Naive thymus-derived CD8-positive, alpha-beta T cell (primary cell): ENCODE measurements at places on chromosomes 12 and 14.

GRCh38 chr12:22284871-22285270, 49.6 kb downstream of the ST8SIA1 start:
- DNase-seq = no peak
- H3K27ac ChIP-seq = no peak overlapping the region
- H3K4me3 ChIP-seq = no peak overlapping the region
- H3K36me3 ChIP-seq = no peaks in the 10 kb centered on the region
- H3K4me1 ChIP-seq = peaks cover 12% of the 10 kb centered on the region

DNA sequence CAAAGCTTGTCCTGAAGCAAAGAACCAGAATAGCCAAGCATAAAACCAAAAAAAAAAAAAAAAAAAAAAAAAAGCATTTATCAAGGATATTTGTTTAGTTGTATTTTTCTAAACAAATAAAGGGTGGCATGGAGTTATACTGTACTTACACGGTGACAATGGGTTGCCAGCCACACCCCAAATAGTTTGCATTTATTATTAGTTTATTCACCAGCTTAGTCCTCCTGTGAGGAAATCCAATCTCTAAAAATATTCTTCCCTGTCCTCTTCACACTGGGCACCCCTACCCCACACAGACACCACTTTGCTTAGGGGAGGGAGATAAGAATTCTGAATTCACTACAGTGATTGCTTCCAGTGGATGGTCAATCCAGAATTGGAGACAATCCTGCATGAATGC, 18.9 kb downstream of the PLEKHG7 start:
- no peak overlapping the region for H3K27ac ChIP-seq
- peaks cover 4% of the 10 kb centered on the region for H3K36me3 ChIP-seq
- no peak for DNase-seq
- H3K4me1 ChIP-seq = no peaks in the 10 kb centered on the region
- peaks cover 6% of the 10 kb centered on the region for H3K27me3 ChIP-seq

- H3K36me3 ChIP-seq = peaks cover 26% of the 10 kb centered on the region
- peak overlapping the region; percentile 99 for H3K4me3 ChIP-seq
- H3K27ac ChIP-seq = peak overlapping the region; percentile 100
- no peaks in the 10 kb centered on the region for H3K27me3 ChIP-seq
- DNase-seq = no peak
Observed at GRCh38 chr14:99268810-99269707, 2.9 kb downstream of the BCL11B start.

DNA sequence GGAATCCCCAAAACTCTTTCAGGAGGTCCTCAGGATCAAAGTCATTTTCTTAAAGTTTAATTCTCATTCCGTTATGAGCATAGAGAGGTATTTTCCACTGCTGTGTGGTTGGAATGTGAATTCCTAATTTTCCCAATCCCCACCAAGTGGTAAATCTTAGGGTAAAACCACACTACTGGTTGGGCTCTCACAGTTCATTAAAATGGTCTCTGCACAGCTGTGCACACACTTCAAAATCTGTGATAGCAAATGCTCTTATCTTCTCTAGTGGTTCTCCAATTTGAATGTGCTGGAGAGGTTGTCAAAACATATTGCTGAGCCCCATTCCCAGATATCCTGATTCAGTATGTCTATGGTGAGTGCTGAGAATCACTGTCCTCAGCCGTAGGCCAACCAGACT, 189.1 kb downstream of the BMP4 start:
- H3K27me3 ChIP-seq = no peaks in the 10 kb centered on the region
- no peak overlapping the region for H3K27ac ChIP-seq
- no peaks in the 10 kb centered on the region for H3K4me1 ChIP-seq
- no peak for DNase-seq

DNA sequence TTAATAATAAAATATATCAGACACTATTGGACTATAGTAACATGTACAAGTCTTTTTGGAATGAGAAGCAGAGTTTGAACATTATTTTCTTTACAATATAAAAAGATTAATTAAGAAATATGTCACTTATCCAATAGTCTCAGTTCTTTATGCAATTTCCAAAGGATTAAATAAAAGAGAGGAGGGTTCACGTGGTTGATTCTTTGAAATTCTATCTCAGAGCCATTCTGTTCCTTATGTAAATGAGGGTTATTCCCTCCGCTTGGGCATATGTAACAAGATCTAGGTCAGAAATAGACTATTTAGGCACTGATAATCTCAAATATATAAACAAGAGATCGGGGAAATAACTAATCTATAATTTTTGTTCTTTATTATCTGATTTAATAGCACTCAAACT, 2.1 kb upstream of the TUBA1A start:
- DNase-seq = no peak
- no peak overlapping the region for H3K27ac ChIP-seq
- H3K4me3 ChIP-seq = no peak overlapping the region
- no peaks in the 10 kb centered on the region for H3K27me3 ChIP-seq

DNA sequence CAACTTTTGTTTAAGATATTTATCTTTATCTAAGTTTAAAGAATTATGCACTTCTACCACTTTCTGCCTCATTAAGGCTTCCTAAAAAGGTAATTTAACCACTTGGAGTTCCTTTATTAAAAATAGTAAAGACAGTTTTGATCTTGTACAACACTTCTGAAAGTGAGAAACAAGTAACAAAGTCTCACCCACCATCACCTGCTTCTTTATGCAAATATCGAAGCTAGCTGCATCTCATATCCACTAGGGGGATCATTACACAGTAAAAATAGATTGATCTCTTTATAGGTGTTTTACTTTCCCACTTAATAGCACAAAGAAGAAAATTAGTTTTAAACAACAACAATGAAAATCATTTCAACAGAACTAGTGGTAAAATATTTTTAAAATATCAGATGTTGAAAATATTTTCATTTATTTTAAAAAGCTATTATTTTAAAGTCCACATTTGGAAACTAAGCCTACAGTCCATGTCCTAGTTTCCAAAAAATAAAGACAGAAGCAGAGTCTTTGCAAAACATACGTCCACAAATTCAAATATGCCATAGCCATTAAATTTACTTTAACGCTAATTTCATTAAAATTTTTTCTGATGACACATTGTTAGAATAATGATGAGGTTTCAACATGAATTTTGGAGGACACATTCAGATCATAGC, 160.0 kb upstream of the SOX5 start:
- H3K4me1 ChIP-seq = no peaks in the 10 kb centered on the region
- H3K27ac ChIP-seq = no peak overlapping the region
- H3K36me3 ChIP-seq = no peaks in the 10 kb centered on the region
- H3K4me3 ChIP-seq = no peak overlapping the region

- no peaks in the 10 kb centered on the region for H3K4me1 ChIP-seq
- H3K27me3 ChIP-seq = peaks cover 4% of the 10 kb centered on the region
- no peak overlapping the region for H3K27ac ChIP-seq
- no peak for DNase-seq
- H3K4me3 ChIP-seq = no peak overlapping the region
- H3K36me3 ChIP-seq = no peaks in the 10 kb centered on the region
Observed at GRCh38 chr14:33465846-33466700, 484.8 kb downstream of the EGLN3 start.

GRCh38 chr12:3002646-3003045, 43.4 kb downstream of the TEAD4 start:
- H3K27me3 ChIP-seq = no peaks in the 10 kb centered on the region
- H3K4me1 ChIP-seq = no peaks in the 10 kb centered on the region
- H3K36me3 ChIP-seq = no peaks in the 10 kb centered on the region

DNA sequence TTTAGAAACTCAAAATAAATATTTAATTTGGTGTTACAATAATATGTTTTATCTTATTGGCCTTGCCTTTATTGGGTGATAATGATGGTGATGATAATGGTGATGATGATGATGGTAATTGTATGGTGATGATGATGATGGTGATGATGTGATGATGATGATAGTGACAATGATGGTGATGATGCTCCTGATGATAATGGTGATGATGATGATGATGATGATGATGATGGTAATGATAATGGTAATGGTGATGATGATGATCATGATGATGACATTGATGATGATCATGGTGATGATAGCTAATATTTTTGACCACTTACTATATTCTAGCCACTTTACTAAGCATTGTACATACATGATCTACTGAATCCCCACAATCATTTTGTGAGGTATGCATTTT, 1548.6 kb upstream of the TMEM132C start:
- H3K27ac ChIP-seq = no peak overlapping the region
- peaks cover 1% of the 10 kb centered on the region for H3K4me1 ChIP-seq
- no peaks in the 10 kb centered on the region for H3K36me3 ChIP-seq
- no peak overlapping the region for H3K4me3 ChIP-seq

DNA sequence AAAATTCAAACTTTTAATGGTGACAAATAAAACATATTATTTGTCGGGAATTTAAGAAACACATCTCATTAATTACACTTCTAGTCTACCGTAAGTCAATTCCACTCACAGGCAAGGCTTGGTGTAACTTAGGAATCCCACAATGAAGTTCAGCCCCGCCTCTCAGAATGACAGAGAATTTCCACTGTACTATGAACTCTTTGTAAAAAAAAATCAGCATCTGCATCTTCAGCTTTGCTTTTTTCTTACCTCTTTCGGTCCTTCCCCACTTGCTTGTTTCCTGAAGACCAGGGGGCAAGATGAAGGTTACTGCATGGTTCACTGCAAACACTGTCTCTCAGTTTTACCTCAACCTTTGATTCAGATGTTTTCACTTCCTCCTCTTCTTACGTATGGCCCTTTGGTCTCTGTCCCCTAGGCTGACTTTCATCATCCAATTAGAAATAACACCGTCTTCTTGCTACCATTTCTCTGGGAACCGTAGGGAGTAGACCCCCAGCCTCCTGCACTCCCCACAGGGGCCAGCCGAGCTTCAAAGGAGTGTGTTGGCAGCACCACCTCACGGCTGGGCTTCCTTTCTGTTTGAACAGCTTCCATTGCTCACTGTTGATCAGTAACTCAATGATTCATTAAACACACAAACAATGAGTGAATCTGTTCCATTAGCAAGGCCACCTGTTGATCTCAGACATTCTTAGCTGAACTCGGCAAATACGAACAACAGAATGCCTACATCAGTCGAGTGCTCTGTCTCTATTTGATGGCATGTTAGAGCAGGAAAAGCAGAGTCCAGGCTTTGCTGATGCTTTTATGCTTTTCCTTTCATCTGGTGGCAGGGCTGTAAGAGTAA, 343.0 kb downstream of the BMP4 start:
- no peak overlapping the region for H3K27ac ChIP-seq
- DNase-seq = no peak
- no peak overlapping the region for H3K4me3 ChIP-seq
- H3K27me3 ChIP-seq = no peaks in the 10 kb centered on the region

GRCh38 chr12:39230086-39230485, 212.8 kb downstream of the KIF21A start:
- no peaks in the 10 kb centered on the region for H3K27me3 ChIP-seq
- DNase-seq = no peak
- no peak overlapping the region for H3K4me3 ChIP-seq
- H3K27ac ChIP-seq = no peak overlapping the region
- no peaks in the 10 kb centered on the region for H3K36me3 ChIP-seq
- H3K4me1 ChIP-seq = no peaks in the 10 kb centered on the region

- H3K36me3 ChIP-seq = peaks cover 35% of the 10 kb centered on the region
- DNase-seq = no peak
- no peaks in the 10 kb centered on the region for H3K27me3 ChIP-seq
- H3K4me3 ChIP-seq = no peak overlapping the region
Observed at GRCh38 chr14:67276131-67276530, 34.9 kb downstream of the PALS1 start.

DNA sequence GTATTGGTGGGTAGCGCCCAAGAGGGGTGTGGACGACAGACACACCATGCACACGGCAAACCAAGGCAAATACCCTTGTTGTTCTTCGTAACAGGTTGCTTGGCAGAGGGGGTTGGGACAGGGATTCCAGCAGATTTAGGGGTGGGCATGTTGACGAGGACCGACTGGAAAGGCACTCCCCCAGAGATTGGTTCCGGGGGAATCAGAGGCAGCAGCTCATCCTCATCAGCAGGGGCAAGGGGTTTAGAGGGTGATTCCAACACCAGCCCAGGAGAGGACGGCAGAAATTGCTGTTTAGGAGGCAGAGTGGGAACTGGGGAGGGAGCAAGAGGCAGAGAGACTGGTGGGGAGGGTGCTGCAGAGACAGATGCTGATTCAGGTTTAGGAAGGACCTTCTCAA, 9.3 kb downstream of the NACA start:
- H3K36me3 ChIP-seq = peaks cover 28% of the 10 kb centered on the region
- no peak for DNase-seq

GRCh38 chr14:83744891-83745290, 1785.1 kb upstream of the FLRT2 start:
- H3K36me3 ChIP-seq = no peaks in the 10 kb centered on the region
- H3K4me3 ChIP-seq = no peak overlapping the region
- H3K27me3 ChIP-seq = no peaks in the 10 kb centered on the region
- H3K4me1 ChIP-seq = no peaks in the 10 kb centered on the region
- no peak overlapping the region for H3K27ac ChIP-seq
- DNase-seq = no peak

DNA sequence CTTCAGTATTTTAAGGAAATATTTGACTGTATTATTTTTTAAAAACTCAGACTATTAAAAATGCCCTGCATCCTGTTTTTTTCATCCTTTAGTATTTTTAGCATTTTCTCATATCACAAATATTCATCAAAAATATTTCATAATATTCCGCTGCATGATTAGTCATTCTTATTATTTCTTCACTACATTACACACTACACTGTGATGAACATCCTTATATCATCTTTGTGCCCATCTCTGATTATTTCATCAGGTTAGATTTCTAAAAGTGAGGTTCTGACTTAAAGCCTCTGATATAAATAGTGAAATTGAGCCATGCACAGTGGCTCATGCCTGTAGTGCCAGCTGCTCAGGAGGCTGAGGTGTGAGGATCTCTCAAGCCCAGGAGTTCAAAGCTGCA, 8.1 kb downstream of the COCH start:
- H3K36me3 ChIP-seq = no peaks in the 10 kb centered on the region
- H3K27ac ChIP-seq = no peak overlapping the region
- no peak overlapping the region for H3K4me3 ChIP-seq

DNA sequence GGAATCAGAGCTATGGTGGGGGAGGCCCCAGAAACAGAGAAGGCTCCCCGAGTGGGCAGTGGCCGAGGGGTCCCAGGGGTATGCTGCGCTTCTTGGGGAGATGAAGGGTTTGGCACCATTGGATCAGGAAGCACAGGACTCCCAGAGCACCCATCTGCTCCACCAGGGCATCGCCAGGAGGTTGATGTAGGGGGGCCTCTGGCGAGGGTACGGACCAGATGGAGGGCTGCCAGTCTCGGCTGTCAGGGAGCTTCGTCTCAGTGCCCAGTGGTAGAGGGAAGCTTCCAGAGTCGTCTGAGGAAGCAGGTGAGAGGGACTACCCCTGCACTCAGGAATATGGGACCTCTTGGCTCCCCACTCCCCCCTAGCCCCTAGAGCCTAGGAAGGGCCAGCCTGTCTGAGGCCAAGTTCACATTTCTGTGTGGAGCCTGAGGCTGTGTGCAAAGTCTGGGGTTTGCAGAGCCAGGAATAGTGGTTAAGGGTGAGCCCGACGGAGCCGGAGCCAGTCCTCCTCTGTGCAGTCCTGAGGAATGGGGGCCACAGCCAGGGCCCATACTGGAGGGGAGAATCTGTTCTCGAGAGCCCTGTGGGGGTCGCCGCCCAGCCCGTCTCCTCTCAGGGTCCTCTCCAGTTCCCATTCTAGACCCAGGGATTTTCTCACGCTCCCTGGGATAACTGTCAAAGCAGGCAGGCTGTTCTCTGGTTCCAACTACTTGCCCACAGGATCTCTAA, 10.2 kb downstream of the SLC48A1 start:
- no peaks in the 10 kb centered on the region for H3K36me3 ChIP-seq
- no peaks in the 10 kb centered on the region for H3K27me3 ChIP-seq
- peak overlapping the region; percentile 38 for H3K27ac ChIP-seq

GRCh38 chr12:95216711-95217376, 423 bp downstream of the FGD6 start:
- peaks cover 38% of the 10 kb centered on the region for H3K4me1 ChIP-seq
- DNase-seq = no peak
- H3K27ac ChIP-seq = peak overlapping the region; percentile 96
- peak overlapping the region; percentile 98 for H3K4me3 ChIP-seq
